ENCODE measurements at places on chromosomes 2 and 18. TPM values are rescaled to one million over a fixed set of nuclear protein-coding genes. Genes with fewer than 3 reads are reported as not detected.
A peak's percentile ranks its signal among the peaks of the same experiment; 100 is the strongest.

- DNase-seq, result no peak
Observed at GRCh38 chr2:137202318-137202717, 437.0 kb downstream of the THSD7B start.

DNA sequence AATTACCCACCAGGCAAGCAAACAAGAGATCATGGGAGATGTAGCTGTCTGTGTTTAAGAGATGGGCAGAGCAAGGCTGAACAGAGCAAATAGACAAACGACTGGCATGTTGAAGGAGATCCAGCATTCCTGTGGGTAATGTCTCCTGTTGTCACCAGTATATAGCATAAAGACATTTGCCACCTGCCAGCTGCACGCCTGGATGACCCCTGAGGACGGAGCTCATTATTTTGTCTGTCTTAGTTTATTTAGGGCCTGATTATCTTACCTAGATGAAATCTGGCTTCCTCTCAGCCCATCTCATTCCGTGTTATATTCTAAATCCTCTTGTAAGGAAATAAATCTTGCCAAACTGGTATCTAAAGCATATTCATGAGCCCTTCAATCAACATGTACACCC is 510.3 kb upstream of the LINC00305 start:
- no peak for DNase-seq

DNA sequence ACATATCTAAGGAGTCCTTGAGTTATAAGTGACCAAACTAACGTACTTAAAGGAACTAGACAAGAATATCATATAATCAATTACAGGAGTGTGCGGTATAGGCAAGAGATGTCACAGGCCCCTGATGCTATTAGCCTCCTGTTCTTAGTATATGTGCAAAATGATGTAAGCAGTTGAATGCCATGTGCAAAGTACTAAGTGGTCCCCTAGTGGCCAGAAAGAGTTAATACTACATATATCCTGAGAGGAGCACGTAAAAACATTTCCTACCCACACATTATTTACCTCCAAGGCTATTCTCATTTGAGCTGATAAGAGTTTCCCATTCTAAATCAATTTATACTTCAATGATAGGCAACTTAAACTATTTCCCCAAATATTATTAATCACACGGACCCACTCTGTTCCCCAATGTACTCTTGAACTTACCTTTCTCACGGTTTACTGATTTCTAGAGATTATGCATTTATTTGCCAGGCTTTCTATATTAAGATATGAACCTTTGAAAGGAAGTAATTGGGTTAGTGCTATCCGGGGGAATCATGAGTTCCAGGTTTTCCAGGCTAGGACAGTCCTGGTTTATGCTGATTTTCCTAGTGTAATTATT is 158.0 kb upstream of the KLHL14 start:
- peak; percentile 14 for DNase-seq

DNA sequence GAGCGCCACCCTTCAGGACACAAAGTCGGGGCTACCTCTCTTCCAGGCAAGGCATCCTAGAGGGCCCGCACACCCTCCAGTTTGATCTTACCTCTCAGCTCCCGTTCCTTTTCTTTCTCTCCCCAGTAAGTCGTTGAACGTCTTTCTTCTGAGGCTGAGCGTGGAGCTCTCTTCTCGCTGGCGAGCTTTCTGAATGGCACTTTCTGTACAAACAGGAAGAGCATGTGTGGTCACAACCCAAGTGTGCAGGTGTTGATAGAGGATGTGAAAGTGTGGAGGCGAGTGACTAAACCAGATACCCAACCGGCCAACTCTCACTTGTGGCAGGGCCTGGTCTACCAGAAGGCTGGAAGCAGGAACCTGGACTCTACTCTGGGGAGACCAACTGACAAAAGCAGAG is at the start of gene AFF3:
TSS of gene AFF3 (minus strand) at position 198 of the 400 bp plus-strand sequence. CDS start 38,136 bp downstream, outside the sequence.
- DNase-seq, result no peak

DNA sequence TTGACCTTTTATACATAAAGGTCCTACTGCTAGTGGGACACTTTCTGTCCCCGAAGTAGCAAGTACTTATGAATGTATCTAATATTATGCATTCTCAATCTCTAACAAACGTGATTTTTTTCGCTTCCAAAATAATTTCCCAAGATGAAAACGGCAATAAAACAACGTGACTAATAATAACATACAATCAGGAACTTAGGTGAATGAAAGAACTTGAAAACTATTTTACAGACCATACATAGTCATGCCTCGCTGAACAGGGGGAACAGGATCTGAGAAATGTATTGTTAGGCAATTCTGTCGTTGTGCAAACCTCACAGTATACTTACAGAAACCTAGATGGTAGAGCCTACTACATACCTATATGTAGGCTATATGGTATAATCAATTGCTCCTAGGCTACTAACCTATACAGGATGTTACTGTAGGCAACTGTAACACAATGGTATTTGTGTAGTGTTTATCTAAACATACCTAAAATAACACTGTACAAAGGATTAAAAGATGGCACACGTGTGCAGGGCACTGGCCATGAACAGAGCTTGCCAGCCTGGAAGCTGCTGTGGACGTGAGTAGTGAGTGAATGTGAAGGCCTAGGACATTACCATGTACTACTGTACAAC is 2.5 kb downstream of the RTN4 start:
- no peak for DNase-seq

CRACDL gene
- 13.3 TPM for total RNA-seq

CXCR4 gene
- total RNA-seq, result 211 TPM

VIT gene
- not detected for total RNA-seq

CUL3 gene
- 52.7 TPM for total RNA-seq

GPR45 gene
- not detected for total RNA-seq

LIPG gene
- 123 TPM for total RNA-seq
